ENCODE measurements at places on chromosomes 5 and 9. TPM values are rescaled to one million over a fixed set of nuclear protein-coding genes. Genes with fewer than 3 reads are reported as not detected.

- H3K27ac ChIP-seq = no peak overlapping the region
- no peak overlapping the region for H3K4me3 ChIP-seq
- no peaks in the 10 kb centered on the region for H3K4me1 ChIP-seq
- DNase-seq = no peak
- H3K36me3 ChIP-seq = no peaks in the 10 kb centered on the region
Observed at GRCh38 chr5:57358796-57359592, 123.6 kb downstream of the ACTBL2 start.

- H3K4me3 ChIP-seq = peak overlapping the region; percentile 81
- peaks cover 3% of the 10 kb centered on the region for H3K36me3 ChIP-seq
- peak; percentile 40 for DNase-seq
- H3K27ac ChIP-seq = peak overlapping the region; percentile 87
- H3K27me3 ChIP-seq = no peaks in the 10 kb centered on the region
Observed at GRCh38 chr5:18745988-18746615, 1111.8 kb downstream of the TAF11L14 start.

GRCh38 chr5:91925249-91925648, 542.1 kb upstream of the ARRDC3 start:
- no peaks in the 10 kb centered on the region for H3K36me3 ChIP-seq
- H3K27ac ChIP-seq = no peak overlapping the region
- no peak overlapping the region for H3K4me3 ChIP-seq

DNA sequence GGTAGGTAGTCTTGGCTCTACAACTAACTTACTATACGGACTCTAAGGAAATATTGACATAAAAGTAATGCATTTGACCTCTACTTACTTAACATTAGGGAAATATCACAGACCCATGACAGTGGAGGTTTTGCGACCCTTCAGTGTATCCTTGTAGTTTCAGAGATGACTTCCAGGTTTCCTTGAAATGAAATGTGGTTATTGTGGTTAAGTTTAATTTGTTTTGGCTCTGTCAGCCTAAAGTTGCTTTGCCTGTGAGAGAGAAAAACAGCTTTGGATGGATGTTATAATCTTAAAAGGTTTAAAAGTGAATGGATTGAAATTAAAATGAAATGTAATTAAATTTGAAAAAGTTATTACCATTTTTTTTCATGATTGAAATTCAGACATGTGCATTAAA, 42.9 kb downstream of the LRRTM2 start:
- H3K4me3 ChIP-seq = no peak overlapping the region
- no peak for DNase-seq
- H3K27ac ChIP-seq = no peak overlapping the region
- no peaks in the 10 kb centered on the region for H3K4me1 ChIP-seq
- H3K27me3 ChIP-seq = no peaks in the 10 kb centered on the region

DNA sequence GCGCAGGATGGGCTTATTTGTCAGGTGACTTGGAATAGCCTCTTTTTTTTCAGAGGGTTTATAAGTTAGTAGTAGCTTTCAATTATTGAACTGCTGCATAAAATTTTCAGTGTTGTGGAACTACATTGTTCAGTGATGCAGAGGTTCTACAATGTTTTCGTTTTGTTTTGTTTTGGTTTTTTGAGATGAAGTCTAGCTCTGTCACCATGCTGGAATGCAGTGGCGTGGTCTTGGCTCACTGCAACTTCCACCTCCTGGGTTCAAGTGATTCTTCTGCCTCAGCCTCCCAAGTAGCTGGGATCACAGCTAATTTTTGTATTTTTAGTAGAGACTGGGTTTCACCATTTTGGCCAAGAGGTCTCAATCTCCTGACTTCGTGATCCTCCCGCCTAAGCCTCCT, 22.0 kb downstream of the NUP188 start:
- no peak for DNase-seq
- no peak overlapping the region for H3K27ac ChIP-seq
- no peaks in the 10 kb centered on the region for H3K27me3 ChIP-seq
- peaks cover 43% of the 10 kb centered on the region for H3K36me3 ChIP-seq
- H3K4me1 ChIP-seq = peaks cover 3% of the 10 kb centered on the region
- no peak overlapping the region for H3K4me3 ChIP-seq

- H3K4me3 ChIP-seq = no peak overlapping the region
- H3K4me1 ChIP-seq = no peaks in the 10 kb centered on the region
- no peaks in the 10 kb centered on the region for H3K36me3 ChIP-seq
- DNase-seq = no peak
- peaks cover 10% of the 10 kb centered on the region for H3K27me3 ChIP-seq
Observed at GRCh38 chr9:87109851-87110250, 162.5 kb upstream of the GAS1 start.

- no peaks in the 10 kb centered on the region for H3K36me3 ChIP-seq
- no peak overlapping the region for H3K27ac ChIP-seq
- peaks cover 2% of the 10 kb centered on the region for H3K27me3 ChIP-seq
- no peaks in the 10 kb centered on the region for H3K4me1 ChIP-seq
- no peak overlapping the region for H3K4me3 ChIP-seq
Observed at GRCh38 chr9:18705796-18706392, 231.9 kb downstream of the ADAMTSL1 start.

DNA sequence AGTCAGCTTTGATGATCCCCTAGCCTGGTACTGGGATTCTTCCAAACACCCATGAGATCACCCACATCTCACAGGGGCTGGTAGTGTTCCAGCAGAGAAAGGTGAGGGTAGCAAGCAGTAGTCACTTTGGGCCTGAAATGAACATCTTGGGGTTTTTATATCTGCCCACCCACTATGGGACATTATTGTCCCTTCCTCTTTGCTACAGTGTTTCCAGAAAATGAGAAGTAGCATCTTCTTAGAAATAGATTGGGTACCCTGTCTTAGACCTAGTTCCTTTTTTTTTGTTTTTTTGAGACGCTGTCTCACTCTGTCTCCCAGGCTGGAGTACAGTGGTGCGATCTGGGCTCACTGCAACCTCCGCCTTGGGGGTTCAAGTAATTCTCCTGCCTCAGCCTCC, 249.2 kb upstream of the ANKRD55 start:
- H3K27ac ChIP-seq = no peak overlapping the region
- no peaks in the 10 kb centered on the region for H3K27me3 ChIP-seq
- H3K36me3 ChIP-seq = no peaks in the 10 kb centered on the region
- DNase-seq = no peak

DNA sequence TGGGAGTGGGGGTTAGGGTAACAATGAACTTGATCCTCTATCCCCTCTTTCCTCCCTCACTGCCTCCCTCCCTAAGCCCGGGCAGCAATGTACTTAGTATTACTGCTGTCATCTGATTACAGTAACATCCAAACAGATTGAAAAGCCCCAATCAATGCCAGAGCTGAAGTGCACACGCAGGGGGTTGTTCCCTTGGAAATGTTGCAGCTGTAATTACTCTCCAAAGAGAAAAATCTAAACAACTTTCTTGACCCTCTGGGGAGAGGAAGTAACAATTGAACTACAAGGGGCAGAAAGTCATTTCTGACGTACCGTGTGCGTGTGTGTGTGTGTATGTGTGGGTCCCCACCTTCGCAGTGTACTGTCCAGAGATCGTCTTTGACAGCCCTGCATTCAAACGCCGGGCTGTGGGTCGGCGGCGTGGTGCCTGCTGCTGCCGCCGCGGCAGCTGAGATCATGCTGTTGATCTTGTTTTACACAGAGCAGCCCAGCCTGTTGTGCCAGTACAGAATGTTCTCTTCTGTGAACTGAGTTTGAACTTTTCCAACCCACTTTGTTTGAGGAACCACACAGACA, 66.0 kb upstream of the KLF9 start:
- H3K4me3 ChIP-seq = no peak overlapping the region
- peaks cover 14% of the 10 kb centered on the region for H3K4me1 ChIP-seq
- no peaks in the 10 kb centered on the region for H3K27me3 ChIP-seq
- no peak overlapping the region for H3K27ac ChIP-seq

DNA sequence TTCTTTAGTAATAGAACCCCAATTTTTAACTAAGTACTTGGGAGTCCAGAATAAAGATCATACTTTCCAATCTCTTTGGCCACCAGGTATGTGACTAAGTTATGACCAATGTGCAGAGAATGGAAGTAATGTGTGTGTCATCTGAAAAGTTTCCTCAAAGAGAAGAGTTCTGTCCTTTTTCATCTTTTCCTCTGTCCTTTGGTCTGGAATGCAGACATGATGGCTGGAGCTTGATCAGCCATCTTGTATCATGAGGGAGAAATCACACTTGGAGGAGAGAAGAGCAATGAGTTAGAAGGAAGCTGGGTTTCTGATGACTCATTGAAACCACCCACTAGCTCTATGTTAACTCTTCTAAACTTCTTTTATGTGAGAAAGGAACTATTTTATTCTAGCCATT, 5.5 kb upstream of the CPEB4 start:
- no peak overlapping the region for H3K27ac ChIP-seq
- H3K27me3 ChIP-seq = no peaks in the 10 kb centered on the region
- no peak overlapping the region for H3K4me3 ChIP-seq
- no peak for DNase-seq

DNA sequence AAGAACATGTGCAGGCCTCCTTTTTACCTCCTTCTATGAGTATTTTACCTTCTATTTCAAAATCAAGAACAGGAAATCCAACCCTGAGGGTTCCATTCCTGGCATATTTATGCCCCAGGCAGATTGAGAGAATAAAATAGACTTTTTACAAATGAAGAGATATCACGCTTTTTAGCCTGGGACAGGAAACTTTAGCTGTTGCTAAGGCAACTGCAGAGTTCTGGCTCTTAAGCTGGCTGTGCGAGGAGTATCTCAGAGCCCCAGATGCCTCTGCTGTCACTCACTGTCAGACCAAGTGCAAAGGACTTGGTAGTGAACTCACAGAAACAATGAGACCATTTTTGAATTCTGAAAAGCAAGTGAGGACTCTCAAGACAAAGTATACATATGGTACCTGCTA, 69.5 kb upstream of the HSPB3 start:
- H3K4me3 ChIP-seq = no peak overlapping the region
- no peaks in the 10 kb centered on the region for H3K27me3 ChIP-seq
- DNase-seq = no peak
- peaks cover 10% of the 10 kb centered on the region for H3K4me1 ChIP-seq
- no peak overlapping the region for H3K27ac ChIP-seq
- H3K36me3 ChIP-seq = no peaks in the 10 kb centered on the region

DNA sequence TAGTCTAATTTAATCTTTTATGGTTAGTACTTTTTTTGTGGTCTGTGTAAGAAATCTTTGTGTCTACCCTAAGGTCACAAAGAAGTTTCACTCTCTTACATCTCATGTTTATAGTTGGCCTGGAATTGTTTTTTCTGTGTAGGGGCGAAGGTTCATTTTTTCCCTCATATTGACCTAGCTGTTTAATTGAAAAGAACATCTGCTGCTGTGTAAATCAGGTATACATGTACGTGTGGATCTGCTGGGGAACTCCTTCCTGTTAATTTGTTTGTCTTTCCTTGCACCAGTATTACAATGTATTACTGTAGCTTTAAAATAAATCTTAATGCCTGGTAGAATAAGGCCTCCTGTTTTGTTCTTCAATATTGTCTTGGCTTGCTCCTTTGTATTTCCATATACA, 37.8 kb downstream of the EXOSC2 start:
- no peaks in the 10 kb centered on the region for H3K27me3 ChIP-seq
- H3K36me3 ChIP-seq = peaks cover 6% of the 10 kb centered on the region
- DNase-seq = no peak
- no peak overlapping the region for H3K4me3 ChIP-seq
- H3K4me1 ChIP-seq = peaks cover 26% of the 10 kb centered on the region
- no peak overlapping the region for H3K27ac ChIP-seq

DNA sequence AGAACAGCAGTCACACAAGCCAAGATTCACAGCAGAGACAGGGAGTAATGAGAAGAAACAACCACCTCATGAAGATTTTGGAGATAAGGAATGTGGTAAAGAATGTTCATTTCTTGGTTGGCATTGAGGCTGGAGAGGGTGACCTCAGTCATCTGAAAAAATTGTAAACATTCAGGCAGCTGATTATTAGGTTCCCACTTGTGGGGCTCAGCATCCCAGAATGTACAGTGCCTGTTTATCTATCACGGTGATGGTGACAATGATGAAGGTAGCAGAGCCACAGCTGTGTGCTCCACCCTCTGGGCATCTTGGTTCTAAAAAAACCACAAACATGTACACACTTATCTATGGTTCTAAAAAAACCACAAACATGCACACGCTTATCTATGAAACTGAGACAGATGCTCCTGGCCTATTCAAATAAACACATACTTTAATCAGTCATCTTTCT, 143.9 kb upstream of the MOCS2 start:
- no peak overlapping the region for H3K27ac ChIP-seq
- H3K36me3 ChIP-seq = no peaks in the 10 kb centered on the region
- no peak for DNase-seq
- H3K27me3 ChIP-seq = peaks cover 10% of the 10 kb centered on the region
- H3K4me1 ChIP-seq = no peaks in the 10 kb centered on the region

DNA sequence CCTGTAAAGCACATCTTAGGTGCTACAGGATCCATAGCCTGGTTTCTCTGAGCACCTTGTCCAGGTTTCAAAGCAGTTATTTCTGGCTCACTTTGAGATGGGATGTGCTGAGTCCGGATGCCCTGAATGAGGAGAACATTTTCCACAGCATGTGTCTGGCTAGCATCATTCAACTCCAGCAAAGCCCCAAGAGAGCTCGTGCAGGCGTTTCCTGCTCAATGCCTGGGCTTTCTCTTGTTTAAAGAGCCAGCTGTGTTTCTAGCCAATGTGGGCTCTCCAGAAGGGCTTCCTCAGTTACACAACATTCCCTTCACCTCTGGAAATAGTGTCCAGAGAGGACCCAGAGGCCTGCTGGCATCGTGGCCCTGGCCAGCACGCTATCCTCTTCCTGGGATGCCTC, 411.7 kb downstream of the DMAC1 start:
- no peak overlapping the region for H3K27ac ChIP-seq
- H3K4me3 ChIP-seq = no peak overlapping the region
- H3K27me3 ChIP-seq = no peaks in the 10 kb centered on the region
- H3K36me3 ChIP-seq = no peaks in the 10 kb centered on the region

DNA sequence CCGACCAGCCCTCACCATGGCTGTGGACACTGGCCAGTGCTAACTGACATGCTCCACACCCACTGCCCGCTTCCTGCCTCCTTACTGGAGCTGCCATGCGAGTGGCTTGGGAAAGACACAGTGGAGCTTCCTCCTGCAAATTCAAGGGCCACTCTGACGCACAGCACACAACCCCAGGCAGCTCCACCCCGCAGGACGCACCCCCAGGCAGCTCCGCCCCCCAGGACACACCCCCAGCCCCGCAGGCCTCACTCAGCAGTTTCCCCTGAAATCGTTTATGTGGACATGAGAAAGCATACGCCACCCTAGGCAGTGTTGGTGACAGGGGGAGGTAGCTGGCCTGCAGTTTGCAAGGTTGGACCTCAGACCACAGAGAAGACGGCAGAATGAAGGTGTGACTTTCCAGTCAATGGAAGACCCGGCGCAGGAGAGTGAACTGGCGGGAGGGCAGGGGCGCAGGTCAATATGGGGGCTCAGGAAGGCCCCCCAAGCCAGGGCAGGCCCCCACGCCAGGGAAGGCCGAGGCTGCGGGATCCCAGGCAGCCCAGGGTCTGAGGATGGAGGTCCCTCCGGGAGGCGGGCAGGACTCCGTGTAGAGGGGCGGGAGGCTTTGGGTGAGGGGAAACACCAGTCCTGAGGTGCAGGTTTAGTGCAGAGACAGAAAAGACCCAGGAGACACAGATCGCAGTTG, 21.6 kb downstream of the LPCAT1 start:
- H3K4me1 ChIP-seq = peaks cover 28% of the 10 kb centered on the region
- H3K4me3 ChIP-seq = no peak overlapping the region
- H3K36me3 ChIP-seq = peaks cover 11% of the 10 kb centered on the region
- no peaks in the 10 kb centered on the region for H3K27me3 ChIP-seq
- peak overlapping the region; percentile 46 for H3K27ac ChIP-seq
- peak; percentile 32 for DNase-seq

The ASTN2 gene
- 6.6 TPM for total RNA-seq

The QRFP gene
- not detected for total RNA-seq

The WNK2 gene
- total RNA-seq = 5.8 TPM

The SLC34A3 gene
- not detected for total RNA-seq

The PPP2R2B gene
- not detected for total RNA-seq

The GALNT12 gene
- total RNA-seq = 12.9 TPM

The CTSV gene
- total RNA-seq = 0.95 TPM

Data from activated naive CD4-positive, alpha-beta T cell treated with anti-CD3 and anti-CD28 coated beads for 36 hours (primary cell).